Suprapubic skin (tissue), 4 donors: ENCODE measurements at places on chromosomes 13 and 19.

DNA sequence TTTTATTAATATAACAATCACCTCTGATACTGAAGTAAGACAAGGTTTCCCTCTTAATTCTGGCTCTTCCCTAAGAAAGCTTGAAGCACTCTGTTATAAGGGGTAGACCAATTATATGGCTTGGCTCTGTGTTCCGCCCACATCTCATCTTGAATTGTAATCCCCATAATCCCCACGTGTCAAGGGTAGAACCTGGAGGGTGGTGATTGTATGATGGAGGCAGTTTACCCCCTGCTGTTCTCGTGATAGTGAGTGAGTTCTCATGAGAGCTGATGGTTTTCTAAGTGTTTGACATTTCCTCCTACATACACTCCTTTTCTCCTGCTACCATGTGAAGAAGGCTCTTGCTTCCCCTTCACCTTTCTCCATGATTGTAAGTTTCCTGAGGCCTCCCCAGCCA lies 363.8 kb upstream of the PCDH20 start:
- no peak for DNase-seq

GRCh38 chr13:49935171-49936074 lies 717 bp downstream of the SPRYD7 start:
- DNase-seq = no peak

- DNase-seq = no peak
Observed at GRCh38 chr19:5339950-5340636, 519 bp downstream of the PTPRS start.

DNA sequence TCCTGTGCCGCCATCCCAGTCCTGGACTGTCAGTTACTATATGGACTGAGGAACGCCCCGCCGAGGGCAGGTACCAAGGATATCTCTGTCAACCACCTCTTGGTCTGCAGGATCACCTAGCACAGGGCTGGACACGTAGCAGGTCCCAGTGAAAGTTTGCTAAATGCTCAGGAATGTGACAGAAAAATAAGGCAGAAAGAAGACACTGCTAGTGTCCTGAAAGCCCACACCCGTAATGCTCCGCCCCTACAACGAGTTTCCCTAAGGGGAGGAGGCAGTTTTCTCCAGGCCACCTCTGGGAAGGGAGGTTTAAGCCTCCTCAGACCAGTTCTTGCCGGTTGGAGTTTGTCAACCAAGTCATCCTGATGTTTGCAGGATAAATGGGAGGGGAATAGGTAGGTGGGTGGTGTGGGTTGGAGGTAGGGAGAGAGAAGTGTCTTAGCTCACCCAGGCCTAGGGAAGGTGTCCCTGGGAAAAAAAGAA lies 1.7 kb upstream of the SERTAD3 start:
- no peak for DNase-seq

GRCh38 chr19:3570606-3571011 lies 2.1 kb upstream of the HMG20B start:
- no peak for DNase-seq

GRCh38 chr19:45507872-45508416 lies 665 bp downstream of the VASP start:
- no peak for DNase-seq

- DNase-seq = no peak
Observed at GRCh38 chr13:94267581-94268366, 211.7 kb downstream of the DCT start.

DNA sequence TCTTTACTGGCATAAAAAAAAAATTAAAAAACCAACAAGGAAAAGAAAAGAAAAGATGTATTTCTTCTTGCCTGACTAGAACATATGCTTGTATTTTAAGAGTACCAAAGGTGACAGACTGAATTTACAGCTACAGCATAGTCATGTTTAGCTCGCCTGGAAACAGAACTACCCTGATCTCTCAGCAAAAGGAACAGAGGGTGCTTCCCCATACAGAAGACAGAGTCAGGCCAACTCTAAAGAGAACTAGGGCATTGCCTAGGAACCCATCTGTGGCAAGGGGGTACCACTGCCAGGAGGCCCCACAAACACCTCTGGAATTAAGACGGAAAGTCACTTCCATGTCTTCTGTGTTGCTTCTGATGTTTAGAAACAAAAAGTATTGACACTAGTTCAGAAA lies 252.1 kb upstream of the STARD13 start:
- DNase-seq = no peak

DNA sequence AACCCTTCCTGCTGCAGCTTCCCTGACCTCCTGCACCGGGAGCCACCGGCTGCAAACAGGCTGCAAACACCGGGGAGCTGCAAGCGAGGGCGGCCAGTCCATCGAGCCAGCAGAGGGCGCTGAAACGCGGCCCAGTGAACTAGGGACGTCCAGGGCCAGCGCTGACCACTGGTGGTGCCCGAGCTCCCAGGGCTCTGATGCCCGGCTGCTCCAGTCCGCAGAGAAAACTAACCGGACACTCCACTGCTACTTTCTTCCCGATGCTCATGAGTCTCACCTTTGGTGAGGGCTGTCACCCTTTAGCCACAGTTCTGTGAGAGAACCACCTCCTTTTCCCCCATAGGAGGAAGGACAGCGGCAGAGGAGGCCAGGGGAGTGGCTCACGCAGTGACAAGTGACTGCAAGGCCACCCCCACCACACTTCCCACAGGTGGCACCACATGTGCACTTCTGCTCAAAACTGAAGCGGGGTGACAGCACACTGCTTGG lies 82.8 kb upstream of the MTIF3 start:
- DNase-seq = peak; percentile 88

DNA sequence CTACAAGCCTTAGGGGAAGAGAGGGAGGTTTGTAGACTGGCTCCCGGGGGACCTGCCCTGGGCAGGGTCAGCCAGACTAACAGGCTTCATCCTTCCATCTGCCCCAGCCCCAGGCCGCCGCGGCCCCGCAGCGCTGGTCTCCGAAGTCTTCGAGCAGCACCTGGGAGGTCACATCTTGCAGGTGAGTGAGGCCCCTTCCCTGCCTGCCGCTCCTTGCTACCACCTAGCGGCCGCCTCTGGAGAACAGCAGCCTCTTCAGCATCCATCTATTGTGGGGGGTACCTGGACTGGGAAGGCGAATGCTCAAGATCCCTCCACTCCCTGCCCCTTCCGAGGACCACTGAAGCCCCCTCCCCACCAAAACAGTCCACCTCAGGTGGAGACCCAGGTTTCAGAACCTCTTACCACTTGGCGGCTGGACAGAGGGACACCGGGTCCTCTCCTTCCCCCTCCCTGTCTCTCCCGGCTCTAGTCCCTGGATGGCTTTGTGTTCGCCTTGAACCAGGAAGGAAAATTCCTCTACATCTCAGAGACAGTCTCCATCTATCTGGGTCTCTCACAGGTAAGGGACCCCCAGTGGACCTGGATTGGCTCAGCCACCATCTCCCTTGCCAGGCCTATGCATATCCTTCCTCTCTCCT lies 12.7 kb downstream of the NPAS1 start:
- no peak for DNase-seq

DNA sequence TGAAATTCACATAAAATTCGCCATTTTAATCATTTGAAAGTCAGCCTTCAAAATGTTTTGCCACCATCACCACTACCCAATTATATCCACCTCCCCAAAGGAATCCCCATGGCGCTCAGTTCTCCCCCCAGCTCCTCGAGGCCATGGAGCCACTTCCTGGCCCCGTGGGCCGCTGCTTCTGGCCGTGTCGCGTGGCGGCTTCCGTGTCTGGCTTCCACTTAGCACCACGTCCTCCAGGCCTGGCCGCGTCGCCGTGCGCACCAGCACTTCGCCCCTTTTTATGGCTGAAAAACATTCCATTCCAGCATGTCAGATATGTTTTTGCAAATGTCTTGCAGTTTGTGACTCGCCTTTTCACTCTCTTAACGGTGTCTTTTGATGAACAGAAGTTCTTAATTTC lies 46.7 kb upstream of the DCUN1D2 start:
- DNase-seq = no peak

GRCh38 chr13:62593804-62594203 lies 1178.2 kb upstream of the PCDH20 start:
- DNase-seq = no peak

- no peak for DNase-seq
Observed at GRCh38 chr19:8539621-8540149, 25.7 kb upstream of the ZNF414 start.

DNA sequence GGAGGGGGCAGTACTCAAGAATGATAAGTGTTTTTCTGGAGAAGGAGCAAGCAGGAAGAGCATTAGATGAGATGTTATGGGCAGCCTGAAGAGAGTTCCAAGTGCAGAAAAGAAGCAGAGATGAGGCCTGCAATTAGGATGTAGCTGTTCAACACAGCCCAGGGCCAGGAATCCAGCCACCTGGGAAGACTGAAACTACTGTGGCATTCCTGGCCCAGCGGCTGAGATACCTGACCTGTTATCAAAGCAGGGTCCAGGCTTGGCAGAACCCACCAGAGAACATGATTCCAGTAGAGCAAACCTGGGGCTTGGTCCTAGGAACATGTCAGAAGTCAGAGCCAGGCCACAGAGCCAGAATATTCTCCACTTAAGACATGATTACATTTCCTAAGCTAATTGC lies 73.3 kb upstream of the LRCH1 start:
- no peak for DNase-seq

DNA sequence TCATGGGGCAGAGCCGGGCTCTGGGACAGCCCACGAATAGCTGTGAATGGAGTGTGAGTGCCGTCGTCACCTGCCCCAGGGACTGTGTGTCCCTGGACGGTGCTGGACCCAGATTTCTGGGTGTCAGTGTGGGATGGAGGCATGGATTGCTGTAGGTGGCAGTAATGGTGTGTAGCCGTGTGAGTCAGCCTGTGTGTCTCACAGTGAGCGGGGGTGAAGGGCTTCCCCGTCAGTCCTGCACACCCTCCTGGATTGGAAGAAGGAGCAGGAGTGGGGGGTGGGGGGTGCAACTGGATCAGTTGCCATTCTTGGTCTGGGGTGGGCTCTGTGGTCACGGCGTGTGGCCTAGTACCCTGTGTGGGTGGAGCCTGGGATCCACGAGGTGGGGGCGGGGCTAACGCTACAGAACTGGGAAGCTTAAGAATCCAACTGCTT lies 6.5 kb upstream of the LTBP4 start:
- no peak for DNase-seq

DNA sequence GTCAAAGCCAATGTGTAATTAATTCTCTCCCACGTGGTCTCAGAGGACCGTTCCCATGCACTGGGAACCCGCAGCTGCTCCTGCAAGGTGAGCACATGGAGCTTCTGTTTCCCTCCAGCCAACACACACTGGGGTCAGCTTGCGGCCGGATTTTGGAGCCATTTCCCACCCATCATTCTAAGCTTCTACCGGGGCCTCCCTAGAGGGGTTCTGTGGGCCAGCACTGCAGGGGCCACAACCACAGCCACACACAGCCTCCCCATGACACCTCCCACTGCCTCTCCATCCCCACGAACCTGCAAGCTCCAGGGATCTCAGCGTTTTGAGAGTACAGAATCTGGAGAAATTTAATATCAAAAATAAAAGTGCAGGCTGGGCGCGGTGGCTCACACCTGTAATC lies 120.7 kb upstream of the SOX1 start:
- DNase-seq = peak; percentile 21

DNA sequence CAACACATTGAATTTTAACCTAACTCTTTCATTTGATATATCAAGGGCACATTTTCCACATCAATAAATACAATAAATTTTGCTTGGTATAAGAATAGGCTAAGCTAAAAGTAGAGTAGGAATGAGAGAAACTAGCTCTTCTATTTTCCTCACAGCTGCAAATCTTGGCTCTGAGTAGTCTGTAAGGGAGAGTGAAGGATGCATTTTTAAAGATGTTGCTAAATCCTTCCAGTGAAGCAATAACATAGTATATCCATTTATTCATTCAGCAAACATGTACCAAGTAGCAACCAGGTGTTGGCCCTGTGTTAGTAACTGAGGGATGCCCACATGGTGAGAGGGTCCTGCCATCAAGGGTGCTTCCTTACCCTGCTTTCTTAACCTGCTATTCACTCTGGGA lies 799.9 kb downstream of the PCDH9 start:
- no peak for DNase-seq

DNA sequence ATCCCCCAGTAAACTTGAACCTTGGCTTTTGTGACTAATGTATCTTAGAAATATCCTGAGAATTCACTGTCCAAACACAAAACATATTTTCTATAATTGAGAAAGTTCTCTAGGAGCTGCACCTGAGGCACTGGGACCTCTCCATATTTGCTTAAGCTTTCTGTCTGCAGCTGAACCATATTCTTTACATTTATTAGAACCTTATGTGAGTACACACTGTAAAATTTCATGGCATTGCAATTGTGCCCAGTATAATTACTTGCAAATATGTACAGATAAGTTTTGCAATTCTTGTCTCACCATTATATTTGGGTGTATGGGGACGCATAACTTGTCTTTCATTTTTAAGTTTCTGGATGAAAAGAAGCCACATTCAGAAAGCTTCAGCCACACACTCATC lies 280.7 kb upstream of the KLHL1 start:
- DNase-seq = no peak

DNA sequence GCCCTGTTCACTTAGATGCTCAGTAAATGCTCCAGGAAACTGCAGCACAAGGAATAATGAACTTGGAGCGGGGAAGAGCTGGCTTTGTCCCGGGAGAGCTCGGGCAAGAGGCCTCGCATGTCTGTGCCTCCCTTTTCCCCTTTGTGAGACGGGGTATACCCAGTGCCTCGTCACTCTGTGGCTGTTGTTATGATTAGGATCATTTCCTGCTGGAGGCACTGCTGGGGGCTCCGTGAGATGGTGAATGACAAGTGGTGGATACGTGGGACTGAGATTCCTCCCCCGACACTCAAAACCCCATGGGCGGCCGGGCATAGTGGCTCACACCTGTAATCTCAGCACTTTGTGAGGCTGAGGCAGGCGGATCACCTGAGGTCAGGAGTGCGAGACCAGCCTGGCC lies 1.1 kb upstream of the PLVAP start:
- no peak for DNase-seq

- no peak for DNase-seq
Observed at GRCh38 chr13:37011002-37011401, 10.4 kb downstream of the EXOSC8 start.

- no peak for DNase-seq
Observed at GRCh38 chr19:18780631-18781030, 10.5 kb downstream of the COMP start.

DNA sequence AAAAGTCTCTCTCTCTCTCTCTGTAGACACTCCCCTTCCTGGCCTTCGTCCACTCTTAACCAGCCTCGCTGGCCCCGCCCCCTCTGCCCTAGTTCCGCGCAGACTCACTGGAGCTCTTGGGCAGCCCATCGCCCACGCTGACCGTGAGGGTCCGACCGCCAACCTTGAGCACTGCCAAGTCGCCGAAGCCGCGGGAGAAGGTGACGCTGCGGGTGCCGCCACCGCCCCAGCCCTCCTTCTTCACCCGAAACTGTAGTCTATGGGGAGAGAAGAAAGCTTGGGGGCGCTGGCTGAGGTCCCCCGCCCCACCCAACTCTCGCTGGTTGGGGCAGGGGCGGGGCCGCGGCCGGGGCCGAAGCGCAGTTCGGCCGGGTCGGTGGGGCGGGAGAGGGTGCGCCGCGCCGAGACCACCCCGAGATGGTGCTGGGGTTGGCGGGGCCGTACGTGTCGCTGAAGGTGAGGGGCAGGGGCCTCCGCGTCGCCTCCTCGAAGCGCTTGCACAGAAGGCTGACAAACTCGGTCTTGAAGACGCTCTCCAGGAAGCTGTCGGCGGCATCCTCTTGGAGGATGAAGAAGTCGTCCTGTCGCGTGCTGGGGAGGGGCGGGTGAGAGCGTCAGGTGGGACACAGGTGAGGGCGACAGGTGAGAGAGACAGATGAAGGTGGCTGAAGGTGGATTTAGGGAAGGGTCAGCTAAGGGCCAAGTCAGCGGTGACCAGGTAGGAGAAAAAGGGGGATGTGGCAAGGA lies 12.6 kb upstream of the ZNF414 start:
- DNase-seq = peak; percentile 94
